ENCODE measurements at places on chromosomes 2 and 18. TPM values are rescaled to one million over a fixed set of nuclear protein-coding genes. Genes with fewer than 3 reads are reported as not detected.

OR6B2 gene
- not detected for total RNA-seq

ANKRD53 gene
- total RNA-seq = not detected

TMEM198 gene
- total RNA-seq = 5.9 TPM

DNA sequence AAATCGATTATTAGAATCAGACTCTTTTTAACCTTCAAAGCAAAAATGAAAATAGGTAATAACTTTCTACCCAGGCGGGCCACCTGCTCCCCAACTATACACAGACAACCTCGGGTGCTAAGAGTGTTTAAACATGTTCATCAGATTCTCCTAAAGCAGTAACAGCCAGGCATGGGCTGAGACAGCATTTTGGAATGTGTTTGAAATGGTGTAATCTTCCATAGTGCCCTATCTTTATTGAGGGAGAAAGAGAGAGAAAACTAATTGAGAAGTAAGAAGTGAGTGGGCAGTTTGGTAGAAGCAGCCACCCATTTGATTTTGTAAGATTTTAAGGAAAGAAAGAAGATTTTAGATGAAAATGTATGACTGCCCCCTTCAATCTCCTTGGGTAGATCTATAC lies 196.1 kb upstream of the CTAGE1 start:
- no peak for DNase-seq

GRCh38 chr2:173307293-173307692 lies 47.4 kb upstream of the CDCA7 start:
- no peak for DNase-seq

- no peak for DNase-seq
Observed at GRCh38 chr2:2947406-2947805, 430.2 kb downstream of the EIPR1 start.

DNA sequence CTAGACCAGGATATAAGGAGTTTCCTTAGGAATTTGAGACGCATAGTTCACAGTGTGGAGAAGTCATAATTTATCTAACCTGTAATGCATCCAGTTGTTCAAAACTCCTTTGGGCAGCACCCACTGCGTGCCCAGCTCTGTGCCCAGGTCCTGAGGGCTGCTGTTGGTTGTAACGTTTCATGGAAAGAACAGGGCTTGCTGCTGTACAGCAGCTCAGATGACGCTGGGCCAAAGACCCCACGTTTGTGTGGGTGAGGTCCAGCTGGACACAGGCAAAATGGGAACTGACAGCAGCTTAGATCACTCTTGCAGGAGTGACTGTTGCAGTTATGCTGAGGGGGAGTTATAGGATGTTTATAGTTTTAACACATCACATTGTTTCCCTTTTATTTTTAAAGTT lies 30.0 kb upstream of the HS6ST1 start:
- no peak for DNase-seq

DNA sequence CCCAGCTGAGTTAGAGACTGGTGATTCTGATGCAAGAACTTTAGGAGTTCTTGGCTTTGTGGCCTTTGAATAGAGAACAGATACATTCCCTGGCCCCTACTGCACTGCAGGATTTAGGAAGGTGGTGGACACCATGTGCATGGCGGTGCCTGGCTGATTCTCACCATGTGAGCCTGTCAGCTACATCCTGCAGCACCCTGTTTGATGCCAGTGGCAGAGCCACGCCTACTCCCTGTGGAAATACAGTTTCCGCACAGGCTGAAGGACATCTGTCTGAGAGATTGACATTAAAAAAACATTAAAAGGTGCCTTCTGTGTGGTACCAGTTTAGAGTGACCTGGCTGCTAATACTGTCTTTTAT lies 50.0 kb downstream of the KCNE4 start:
- no peak for DNase-seq

Measured in MG63 (cell line).